Islet precursor cell (in vitro differentiated cells): ENCODE measurements at places on chromosomes 12 and 14.

DNA sequence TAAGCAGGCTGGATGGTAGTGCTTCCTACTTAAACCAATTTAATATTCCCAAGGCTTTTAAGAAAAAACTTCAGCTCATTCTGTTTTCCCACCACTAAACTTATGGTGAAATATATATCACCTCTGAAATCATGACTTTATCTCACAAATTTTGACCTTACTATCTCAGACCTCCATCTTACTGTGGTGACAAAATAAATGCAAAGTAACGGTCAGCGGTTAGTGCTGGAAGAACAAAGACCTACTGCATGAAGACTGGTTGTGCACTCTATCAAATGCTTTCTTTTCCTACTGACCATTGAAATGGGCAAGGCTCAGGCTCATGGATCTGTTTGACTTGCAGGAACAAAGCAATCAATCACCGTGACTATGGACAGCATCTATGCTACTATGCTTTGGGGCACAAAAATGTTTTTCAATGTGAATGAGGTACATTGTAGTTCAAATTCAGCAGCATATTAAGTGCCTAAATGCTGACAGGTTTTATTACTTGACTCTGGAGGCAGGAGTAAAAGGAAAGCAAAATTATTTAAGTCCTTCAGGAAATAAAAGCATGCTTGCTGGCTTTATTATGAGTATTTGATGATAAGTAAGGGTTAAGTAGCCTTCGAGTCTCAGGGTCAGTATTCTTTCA, 43.1 kb upstream of the GTF2A1 start:
- no peak for DNase-seq

DNA sequence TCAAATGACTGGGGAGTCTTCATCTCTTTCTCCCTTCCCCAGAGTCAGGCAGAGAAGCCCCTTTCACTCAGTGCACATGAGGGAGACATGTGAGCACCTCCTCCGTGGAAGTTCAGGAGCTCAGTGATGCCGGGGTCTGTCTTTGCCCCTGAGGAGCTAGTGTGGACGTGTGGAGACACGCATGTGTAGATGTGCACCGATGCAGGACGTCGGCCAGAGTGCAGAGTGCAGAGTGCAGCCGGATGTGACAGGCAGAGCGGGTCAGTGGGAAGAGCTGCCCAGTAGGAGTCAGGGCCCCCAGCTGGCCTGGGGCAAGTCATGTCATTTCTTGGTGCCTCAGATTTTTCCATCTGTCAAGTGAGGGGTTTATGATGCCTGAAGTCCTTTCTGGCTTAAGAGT, 20.7 kb downstream of the TSPAN9 start:
- no peak for DNase-seq

- no peak for DNase-seq
Measured at GRCh38 chr12:53575502-53576249, 50.5 kb downstream of the ATF7 start.

- no peak for DNase-seq
Measured at GRCh38 chr12:19778797-19779196, 339.5 kb downstream of the AEBP2 start.

DNA sequence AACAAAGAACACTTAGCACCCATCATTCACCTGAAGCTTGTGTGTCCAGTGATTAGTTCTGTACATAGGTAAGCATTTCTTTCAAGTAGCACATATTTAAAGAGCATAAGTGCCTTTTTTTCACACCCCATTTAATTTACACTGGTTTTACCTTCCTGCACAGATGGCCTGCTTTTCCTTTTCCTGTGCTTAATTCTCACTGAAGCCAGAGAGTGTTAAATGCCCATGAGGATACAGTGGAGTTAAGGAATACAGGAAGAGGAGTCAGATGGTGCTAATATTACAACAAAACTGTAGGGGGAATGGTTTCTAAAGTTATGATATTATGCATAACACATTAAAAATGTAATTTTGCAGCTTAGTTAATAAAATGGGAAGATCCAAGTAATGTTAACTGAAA, 31.0 kb upstream of the SLC38A1 start:
- no peak for DNase-seq

DNA sequence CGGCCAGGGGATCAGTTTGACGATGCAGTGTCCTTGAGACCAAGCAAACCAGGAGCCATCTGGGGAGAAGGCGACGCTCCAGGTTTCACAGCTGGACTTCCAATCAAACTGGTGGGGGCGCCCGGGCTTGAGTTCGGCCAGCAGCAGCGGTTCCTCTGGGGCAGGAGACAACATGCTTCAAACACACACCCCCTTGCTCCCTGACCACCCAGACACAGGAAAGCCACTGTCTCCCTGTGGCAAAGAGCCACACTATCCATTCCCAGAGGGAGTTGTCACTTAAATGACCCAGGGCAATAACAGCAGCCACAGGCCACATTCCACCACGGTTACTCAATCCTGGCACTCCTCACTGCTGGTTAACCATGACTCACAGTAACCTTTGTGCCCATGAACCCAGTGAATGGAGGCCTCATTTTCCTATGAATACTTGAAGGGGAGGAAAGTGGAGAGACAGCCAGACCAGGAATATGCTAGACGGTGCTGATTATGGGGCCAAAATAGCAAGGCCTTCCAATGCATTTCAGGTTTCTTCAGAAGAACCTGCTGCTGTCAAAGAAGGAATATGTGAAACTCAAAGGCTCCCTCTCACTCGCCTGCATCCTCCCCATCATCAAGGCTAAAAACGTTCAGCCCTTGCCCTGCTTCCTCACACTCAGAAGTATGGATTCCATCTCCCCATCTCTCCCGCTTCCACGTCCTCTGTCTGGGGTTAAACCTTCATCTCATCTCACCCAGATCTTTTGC, 8.5 kb downstream of the WSB2 start:
- peak; percentile 97 for DNase-seq
